Endothelial cell of coronary artery (primary cell): ENCODE measurements at places on chromosomes 2 and 18. TPM values are rescaled to one million over a fixed set of nuclear protein-coding genes. Genes with fewer than 3 reads are reported as not detected.

Gene TM4SF20
- total RNA-seq: not detected in 2 replicates

Gene CD28
- under 0.01 TPM in 2 replicates for total RNA-seq

Gene PIEZO2
- total RNA-seq: 9.4 and 56.4 TPM in 2 replicates

Gene DQX1
- 0.09 TPM in 1 of 2 replicates, not detected in the other for total RNA-seq

Gene MAP3K19
- total RNA-seq: not detected in 2 replicates

Gene CCDC142
- 13.0 and 24.2 TPM in 2 replicates for total RNA-seq

Gene ASIC4
- total RNA-seq: not detected in 2 replicates

Gene CSRNP3
- total RNA-seq: 0.19 TPM in 1 of 2 replicates, not detected in the other

Gene ATP6V1B1
- total RNA-seq: 0.28 TPM in 1 of 2 replicates, not detected in the other

Gene SLC14A1
- 0.09 and 0.56 TPM in 2 replicates for total RNA-seq

Gene CFC1
- total RNA-seq: not detected in 2 replicates

Gene C2orf92
- total RNA-seq: 0.72 and 1.2 TPM in 2 replicates

Gene FAM237A
- total RNA-seq: not detected in 2 replicates

Gene DHRS9
- total RNA-seq: under 0.01 and 17.0 TPM in 2 replicates

Gene ZNG1B
- total RNA-seq: 43.4 and 62.1 TPM in 2 replicates

Gene UGT1A4
- not detected in 2 replicates for total RNA-seq

Gene ARPC2
- total RNA-seq: 413 and 416 TPM in 2 replicates

Gene SNTG2
- total RNA-seq: not detected in 2 replicates

Gene KATNAL2
- total RNA-seq: 0.38 and 0.72 TPM in 2 replicates

Gene MERTK
- total RNA-seq: 15.8 and 17.3 TPM in 2 replicates

Gene TRPM8
- total RNA-seq: not detected in 2 replicates

Gene PFN4
- total RNA-seq: 0.18 and 0.28 TPM in 2 replicates

Gene CCBE1
- 1.5 and 5.7 TPM in 2 replicates for total RNA-seq

Gene CCDC74A
- 1.6 and 2.1 TPM in 2 replicates for total RNA-seq

Gene UGT1A8
- total RNA-seq: not detected in 2 replicates

Gene SCYGR1
- total RNA-seq: not detected in 2 replicates

Gene SLC35G4
- total RNA-seq: not detected in 2 replicates

Gene TXNDC2
- total RNA-seq: under 0.01 TPM in 1 of 2 replicates, not detected in the other

Gene RAPGEF4
- total RNA-seq: 5.9 and 6.2 TPM in 2 replicates

Gene C2orf66
- total RNA-seq: 0.09 TPM in 2 replicates

Gene MTLN
- 70.8 and 72.5 TPM in 2 replicates for total RNA-seq

Gene DCDC2C
- not detected in 2 replicates for total RNA-seq

Gene TTC32
- 4.5 and 7.6 TPM in 2 replicates for total RNA-seq

Gene ABCG8
- not detected in 2 replicates for total RNA-seq
